ENCODE measurements at places on chromosomes 3 and 15.

DNA sequence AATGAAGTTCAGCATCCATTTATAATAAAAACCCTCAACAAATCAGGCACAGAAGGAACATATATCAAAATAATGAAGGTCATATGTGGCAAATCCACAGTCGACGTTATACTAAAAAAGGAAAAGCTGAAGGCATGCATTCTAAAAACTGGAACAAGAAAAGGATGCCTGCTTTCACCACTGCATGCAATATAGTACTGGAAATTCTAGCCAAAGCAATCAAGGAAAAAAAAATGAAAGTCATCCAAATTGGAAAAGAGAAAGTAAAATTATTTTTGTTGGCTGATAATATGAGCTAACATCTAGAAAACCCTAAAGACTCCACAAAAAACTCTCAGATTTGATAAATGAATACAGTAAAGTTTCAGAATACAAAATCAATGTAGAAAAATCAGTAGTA is 1123.2 kb downstream of the TBL1XR1 start:
- DNase-seq, result no peak

DNA sequence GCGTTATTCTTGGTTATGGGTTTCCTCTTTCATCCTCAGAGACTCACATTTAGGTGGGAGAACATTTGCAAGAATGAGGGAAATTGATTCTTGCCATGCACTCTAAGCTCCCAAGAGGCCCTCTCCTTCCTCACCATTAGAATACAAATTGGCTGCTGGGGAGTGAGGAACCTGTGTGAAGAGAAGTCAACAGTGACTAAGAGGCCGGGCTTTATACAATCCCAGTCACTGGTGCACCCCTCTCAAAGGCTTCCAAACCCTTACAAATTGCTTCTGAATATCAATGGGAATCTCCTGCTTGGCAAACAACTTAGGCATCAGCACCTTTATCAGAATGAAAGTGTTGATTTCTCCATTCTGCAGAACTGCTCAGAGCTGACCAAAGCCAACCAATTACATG is 16.5 kb upstream of the RGMA start:
- DNase-seq, result no peak

DNA sequence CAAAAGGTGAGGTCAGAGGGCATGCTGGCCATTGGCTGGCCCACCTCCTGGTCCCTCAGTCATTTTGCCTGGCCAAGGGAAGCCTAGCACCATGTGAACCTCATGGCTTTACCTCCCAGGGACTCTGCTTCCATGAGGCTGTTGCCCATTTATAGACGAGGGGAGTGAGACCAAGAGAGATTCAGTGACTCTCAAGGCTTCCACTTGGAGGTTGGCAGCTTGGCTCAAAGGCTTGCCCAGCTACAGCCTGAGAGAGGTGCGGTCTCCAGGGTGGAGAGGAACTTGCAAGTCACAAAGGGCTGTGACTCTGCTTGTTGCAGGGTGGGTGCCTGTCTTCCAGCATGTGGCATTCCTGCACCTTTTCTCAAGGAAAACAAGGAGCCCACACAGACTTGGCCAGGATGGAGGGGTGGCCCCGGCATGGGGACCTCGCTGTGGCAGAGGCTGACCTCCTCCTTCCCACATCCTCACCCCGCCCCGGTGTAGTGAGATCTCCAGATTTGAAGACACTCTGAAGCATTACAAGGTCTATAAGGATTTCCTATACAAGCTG is 24.5 kb downstream of the CFAP100 start:
- no peak for DNase-seq

DNA sequence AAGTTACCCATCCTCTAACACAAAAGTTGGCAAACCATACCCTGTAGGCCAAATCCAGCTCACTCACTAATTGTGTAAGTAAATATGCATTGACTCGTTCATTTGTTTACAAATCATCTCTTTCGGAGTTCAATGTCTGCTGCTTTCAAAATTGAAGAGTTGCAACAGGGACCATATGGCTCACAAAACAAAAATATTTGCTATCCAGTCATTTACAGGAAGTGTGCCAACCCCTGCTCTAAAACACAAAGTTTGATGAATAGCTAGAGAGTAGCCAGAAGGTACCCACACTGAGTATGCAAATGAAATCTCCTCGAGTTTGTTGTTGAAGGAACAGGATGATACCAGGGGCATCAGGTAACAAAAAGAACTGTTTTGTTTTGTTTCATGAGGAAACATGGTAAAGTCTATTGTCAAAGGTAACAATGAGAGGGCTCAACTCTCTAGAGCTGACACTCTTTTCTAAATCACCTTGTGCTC is 236.2 kb upstream of the THBS1 start:
- DNase-seq, result peak; percentile 11

DNA sequence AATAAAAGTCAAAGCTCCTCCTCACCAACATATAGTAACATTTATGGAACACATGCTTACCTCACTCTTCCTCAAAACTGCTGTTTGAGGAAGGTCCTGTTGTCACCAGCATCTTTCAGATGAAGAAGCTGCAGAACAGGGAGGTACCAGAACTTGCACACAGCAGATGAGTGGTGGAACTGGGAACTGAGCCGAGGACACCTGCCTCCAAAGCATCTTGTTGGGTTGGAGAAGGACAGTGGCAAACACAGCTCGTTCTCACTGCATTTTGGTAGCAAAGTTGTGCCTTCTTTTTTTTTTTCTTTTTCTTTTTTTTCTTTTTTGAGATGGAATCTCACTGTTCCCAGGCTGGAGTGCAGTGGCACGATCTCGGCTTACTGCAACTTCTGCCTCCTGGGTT is 76.0 kb downstream of the CEMIP start:
- no peak for DNase-seq

GRCh38 chr3:32500880-32501782 is 1.5 kb downstream of the CMTM6 start:
- no peak for DNase-seq

DNA sequence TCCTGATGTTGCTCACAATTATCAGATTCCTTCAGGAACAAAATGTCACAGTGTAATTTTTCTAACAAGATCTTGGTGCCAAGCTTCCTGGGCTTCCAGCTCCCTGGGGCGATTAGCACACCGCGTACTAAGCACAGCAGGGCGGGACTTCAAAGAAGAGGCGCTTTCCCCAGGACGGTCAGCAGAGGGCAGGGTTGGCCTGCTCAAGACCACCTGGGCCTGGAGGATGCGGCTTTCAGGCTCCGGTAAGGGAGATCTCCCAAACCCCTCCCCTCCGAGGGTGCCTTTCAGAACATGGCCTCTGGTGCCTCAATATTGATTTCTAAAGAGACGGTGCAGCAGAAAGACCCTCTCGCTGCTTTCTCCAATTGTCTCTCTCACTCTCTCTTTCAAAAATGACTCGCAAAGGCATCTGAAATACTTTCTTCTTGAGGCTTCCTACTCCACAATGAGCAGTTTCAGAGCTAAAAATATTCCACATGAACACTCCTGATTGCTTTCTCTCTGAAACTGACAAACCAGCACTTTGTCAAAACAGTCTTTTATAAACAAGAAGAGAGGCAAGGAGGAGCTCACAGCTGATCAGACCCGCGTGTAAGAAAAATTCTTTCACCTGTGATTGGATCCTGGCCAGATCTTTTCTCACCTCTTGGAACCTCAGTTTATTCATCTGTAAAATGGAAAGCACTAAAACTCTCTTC is 154.0 kb downstream of the ADAMTS9 start:
- DNase-seq, result peak; percentile 79

DNA sequence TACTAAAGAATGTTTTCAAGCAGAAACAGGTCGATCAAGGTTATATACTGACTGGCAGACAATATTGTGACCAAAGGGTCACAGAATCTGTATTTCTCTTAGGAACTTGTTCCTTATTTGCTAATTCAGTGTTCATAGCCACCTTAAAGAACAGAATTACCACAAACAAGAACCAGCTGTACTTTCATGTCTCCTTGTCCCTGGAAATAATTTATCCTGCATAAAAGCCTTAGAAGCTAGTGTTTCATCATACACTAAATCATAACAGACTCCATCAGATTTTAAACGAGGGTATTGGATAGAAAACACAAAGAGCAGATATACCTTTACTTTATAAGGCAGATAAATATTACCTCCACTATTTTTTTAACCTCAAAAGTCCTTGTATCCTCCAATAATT is 6.4 kb downstream of the DNAJC19 start:
- no peak for DNase-seq

- DNase-seq, result no peak
Measured at GRCh38 chr15:99423186-99424130, 142.3 kb upstream of the MEF2A start.

DNA sequence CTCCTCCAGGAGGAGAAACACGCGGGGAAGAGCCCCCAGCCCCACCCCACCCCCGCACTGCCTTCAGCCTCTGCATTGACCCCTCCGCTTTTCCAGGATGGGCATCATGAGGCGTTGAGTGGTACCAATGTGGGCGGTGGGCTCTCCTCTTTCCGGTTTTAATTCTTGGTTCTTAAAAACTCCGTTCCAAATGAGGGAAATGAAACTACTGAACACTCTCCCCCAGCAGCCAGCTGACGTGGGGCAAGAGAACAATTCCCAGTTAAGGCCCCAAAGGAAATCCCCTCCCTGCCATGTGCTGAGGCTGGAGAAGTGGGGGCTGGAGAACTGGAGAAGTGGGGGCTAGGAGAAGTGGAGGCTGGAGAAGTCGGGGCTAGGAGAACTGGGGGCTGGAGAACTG is 5.3 kb upstream of the NRROS start:
- DNase-seq, result no peak

- no peak for DNase-seq
Measured at GRCh38 chr15:85639752-85640381, 154.9 kb downstream of the KLHL25 start.

- DNase-seq, result no peak
Measured at GRCh38 chr3:50588759-50589433, 19.6 kb downstream of the HEMK1 start.

GRCh38 chr3:31952205-31952604 is 28.9 kb downstream of the OSBPL10 start:
- DNase-seq, result no peak

DNA sequence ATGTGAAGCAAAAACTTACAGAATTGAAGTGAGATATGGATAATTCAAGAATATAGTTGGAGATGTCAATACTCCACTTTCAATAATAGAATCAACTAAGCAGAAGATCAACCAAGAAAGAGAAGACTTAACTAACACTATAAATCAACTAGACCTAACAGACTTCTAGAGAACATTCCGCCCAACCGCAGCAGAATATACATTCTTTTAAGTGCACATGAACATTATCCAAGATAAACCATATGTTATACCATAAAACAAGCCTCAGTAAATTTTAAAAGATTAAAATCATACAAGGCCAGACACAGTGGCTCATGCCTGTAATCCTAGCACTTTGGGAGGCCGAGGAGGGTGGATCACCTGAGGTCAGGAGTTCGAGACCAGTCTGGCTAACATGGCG is 5.5 kb upstream of the TEX55 start:
- DNase-seq, result no peak

DNA sequence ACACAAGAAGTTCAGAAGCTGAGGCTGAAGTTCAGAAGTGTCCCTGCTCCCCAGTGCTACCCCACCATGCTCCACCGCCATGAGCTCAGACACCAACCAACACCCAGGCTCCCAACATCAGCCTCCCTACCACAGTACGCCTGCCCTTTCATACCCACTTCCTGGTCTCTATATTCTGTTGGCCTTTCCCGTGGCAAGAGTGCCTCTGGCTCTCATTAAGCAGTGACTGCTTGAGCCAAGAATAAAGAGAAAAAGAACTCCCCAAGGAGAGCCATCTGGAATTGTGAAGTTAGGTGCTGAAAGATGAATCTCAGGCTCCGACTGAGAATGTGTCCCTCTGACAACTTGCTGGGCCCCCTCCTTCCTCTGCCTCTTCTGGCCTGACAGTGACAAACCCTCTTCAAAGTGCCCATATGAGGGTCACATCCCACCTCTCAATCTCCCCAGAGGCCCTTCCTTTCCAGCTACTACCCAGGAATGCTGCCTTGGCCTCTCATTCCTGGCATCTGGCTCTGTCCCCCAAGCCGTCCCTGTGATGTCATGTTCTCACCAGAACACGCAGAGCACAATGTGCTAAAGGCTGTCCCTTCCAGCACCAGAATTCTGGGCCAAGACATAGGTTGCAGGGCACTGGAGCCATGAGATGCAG is 306.8 kb downstream of the NTRK3 start:
- no peak for DNase-seq

DNA sequence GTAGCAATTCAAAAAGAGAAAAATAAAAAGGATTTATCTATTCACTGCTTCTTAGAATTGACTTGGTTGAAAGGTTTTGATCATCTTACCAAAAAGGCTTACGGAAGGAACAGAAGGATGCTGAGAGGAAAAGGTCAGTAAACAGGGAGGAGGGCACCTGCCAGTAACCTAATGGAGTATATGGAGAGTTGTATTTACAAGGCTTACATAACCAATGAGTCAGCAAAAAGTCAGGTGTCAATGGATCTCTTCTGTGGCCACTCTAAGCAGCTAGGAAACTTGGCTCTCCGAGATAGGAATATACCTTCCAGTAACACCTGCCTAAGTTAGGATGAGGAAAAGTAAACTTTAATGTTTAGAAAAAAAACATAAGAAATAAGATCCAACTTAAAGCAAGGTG is 80.5 kb upstream of the PLXND1 start:
- DNase-seq, result peak; percentile 86

GRCh38 chr3:30637310-30638219 is 31.2 kb downstream of the TGFBR2 start:
- no peak for DNase-seq

- DNase-seq, result no peak
Measured at GRCh38 chr3:25293736-25294135, 134.3 kb upstream of the RARB start.

DNA sequence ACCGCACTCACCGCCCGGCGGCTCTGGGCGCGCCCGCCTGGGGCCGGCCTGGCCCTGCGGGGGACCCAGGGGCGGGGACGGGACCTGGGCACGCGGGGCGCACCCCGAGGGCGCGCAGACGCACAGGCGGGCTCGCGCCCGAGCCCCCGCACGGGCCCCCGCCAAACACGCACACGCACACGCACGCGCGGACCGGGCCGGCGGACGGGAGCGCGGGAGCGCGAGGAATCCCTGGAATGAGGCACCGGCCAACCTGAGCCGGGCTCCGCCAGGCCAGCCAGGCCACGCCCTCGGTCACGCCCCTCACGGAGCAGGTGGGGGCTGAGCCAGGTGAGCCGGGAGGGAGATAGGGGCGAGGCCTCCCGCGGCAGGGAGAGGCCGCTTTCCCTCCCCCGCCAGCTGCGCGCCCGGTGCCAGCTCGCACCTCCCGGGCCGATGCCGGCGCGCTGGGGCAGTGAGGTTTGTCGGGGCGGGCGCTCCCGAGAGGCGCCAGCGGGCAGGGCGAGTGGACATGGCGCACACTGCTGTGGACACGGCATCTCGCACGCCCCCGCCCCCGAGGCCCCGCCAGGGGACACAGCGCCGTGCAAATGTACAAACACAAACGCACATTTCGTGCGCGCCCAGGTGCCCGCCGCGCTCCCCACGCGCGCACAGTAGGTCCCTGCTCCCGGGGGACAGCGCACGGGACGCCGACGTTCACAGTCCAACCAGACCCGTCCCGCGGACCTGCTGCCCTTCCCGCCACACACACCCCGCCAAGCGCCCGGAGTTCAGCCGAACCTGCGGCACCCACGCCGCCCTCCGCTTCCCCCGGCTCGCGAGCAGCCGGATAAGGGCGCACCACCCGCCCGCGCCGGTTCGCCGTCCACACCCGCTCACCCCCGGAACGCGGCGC is 75.9 kb upstream of the VGLL4 start:
- DNase-seq, result peak; percentile 86
